Uterus (tissue), 4 donors: ENCODE measurements at places on chromosomes 7 and 10.

- DNase-seq = no peak
Measured at GRCh38 chr7:102897856-102898531, 14.8 kb upstream of the LRRC17 start.

DNA sequence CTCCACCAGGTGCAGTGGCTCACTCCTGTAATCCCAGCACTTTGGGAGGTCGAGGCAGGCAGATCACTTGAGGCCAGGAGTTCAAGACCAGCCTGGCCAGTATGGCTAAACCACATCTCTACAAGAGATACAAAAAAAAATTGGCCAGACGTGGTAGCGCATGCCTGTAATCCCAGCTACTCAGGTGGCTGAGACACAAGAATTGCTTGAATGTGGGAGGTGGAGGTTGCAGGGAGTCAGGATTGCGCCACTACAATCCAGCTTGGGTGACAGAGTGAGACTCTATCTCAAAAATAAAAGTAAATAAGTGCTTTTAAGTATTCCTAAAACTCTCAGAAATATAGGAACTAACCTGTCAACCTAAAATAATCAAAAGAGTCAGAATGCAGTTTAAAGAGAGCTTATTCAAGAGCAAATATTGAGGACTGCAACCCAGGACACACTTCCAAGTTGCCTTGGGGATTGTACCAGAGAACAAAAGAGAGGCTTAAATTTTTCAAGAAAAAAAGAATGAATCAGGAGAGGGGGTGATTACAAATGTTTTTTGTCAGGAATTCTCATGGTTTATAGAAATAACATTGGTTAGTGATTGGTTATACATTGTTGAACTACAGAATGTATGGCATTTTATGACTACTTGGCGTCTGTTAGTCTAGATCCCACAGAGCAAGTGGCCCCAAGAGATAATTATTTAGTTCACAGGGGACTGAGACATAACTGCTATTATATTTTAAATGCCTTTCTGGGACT, 33.2 kb upstream of the PPP1R9A start:
- DNase-seq = no peak

DNA sequence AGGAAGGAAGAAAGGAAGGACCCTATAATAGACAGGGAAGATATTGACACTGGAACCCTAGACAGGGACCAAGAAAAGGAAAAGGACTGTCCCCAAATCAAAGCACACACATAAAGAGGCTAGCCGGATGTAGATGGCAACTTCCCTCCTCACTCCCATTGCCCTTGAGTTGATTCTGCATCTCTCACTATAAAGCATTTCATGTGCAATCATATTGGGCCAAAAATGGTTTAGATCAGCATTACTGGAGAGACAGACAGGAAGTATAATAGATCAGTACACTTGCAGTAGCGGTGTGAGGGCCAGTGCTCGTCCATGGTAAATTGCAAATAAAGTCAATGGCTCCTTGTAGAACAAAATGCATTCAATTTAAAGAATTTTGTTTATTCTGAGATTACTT, 8.4 kb downstream of the IFIT3 start:
- no peak for DNase-seq

DNA sequence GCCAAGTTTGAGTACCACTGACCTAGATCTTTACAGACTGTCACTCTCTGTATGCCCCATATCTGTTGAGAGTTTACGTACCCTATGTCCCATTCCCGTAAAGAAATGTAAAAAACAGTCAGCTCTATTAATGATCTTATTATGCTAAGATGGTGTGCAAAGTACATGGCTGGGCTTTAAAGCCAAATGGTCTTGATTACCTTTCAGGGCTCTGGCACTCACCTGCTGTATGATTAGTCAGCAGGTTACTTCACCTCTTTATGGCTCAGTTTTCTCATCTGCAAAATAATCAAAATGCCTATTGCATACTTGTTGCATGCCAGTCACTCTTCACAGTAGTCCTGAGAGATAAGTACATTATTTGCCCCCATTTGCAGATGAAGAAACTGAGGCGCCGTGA, 54.2 kb downstream of the LHFPL3 start:
- no peak for DNase-seq

DNA sequence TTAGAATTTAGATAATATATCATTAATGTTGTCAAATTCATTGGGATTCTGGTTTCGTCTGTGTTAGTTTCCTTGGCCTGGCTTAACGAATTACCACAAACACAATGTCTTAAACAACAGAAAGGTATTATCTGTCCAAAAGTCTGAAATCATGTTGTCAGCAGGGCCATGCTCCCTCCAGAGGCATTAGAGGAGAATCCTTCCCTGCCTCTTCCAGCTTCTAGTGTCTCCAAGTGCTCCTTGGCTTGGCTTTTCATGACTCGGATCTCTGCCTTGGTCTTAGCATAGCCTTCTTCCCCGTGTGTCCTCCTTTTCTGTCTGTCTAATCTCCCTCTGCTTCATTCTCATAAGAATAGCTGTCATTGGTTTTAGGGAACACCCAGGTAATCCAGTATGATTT, 482.5 kb downstream of the SEMA3D start:
- DNase-seq = no peak

DNA sequence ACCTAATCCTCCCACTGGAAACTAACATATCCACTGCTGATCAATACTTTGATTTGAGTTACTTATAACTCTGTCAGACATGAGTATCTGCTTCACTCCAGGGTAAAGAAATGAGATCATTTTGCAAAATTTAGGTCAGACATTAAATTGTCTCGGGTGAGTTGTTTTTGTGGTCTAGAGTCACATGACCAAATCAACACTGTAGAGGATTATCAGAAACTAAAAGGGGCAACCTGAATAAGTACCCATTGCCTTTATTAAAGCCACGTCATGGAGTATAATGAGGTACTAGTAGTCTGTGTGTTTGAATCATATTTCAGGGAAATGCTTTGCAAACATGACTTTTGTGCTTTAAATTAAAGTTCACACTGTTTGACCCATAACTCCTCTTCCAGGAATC, 107.7 kb upstream of the ADO start:
- no peak for DNase-seq

- no peak for DNase-seq
Measured at GRCh38 chr10:61994405-61995219, 93.1 kb downstream of the ARID5B start.

- DNase-seq = no peak
Measured at GRCh38 chr10:70864935-70865334, 23.4 kb downstream of the PCBD1 start.

- DNase-seq = no peak
Measured at GRCh38 chr7:50921114-50921813, 138.6 kb upstream of the GRB10 start.

GRCh38 chr10:94061026-94061425, 67.3 kb downstream of the PLCE1 start:
- no peak for DNase-seq

- no peak for DNase-seq
Measured at GRCh38 chr7:36852931-36853330, 128.6 kb upstream of the AOAH start.

GRCh38 chr7:94146408-94146807, 142.3 kb upstream of the BET1 start:
- DNase-seq = no peak

GRCh38 chr10:99779335-99779734, 3.1 kb upstream of the ABCC2 start:
- no peak for DNase-seq

DNA sequence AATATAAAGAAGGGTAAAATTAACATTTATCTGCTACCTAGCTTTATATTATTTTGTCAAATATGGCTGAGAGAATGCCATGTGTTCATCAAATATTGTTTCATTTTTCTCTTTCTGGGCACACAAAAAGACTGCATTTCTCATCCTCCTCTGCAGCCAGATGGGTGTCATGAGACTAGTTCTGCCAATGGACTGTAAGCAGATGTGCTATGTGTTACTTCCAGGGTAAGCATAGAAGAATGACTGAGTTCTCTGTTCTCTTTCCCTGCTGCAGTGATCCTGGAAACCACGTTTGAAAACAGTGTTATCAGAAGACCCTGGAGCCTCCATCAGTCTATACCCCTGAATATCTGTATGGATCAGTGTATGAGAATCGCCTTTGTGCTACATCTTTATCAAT, 24.1 kb upstream of the SLK start:
- DNase-seq = no peak

DNA sequence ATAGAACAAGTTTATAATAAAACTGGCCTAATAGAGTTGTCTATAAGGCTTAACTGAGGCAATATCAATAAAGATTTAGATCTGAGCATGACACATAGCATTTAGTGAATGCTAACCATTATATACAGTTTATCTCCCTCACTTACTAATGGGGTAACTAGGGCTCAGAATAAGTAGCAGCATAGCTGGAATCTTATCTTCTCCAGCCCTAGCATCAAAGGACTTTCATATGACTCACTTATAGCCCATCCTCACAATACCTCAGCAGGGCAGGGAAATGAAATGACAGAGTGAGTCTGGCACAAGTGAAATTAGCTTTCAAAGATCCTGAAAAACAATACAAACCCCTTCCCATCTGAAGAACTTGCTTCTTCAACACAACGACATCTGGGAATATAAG, 362.9 kb downstream of the KIF20B start:
- DNase-seq = no peak

DNA sequence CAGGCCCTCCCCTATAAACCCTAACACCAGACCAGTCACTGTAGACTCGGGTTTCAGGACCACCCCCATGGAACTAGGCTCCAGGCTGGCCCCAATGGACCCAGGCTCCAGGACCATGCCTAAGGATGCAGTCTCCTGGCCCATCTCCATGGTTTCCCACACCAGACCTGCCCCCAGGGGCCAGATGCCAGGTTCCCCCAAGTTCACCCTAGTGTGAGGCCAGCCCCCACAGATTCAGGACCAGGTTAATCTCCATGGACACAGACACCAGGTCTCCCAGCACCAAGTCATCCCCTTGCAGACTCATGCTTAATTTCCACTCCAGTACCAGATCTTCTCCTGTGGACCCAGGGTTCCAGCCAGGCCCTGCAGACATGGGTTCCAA, 103.8 kb upstream of the LANCL2 start:
- no peak for DNase-seq

DNA sequence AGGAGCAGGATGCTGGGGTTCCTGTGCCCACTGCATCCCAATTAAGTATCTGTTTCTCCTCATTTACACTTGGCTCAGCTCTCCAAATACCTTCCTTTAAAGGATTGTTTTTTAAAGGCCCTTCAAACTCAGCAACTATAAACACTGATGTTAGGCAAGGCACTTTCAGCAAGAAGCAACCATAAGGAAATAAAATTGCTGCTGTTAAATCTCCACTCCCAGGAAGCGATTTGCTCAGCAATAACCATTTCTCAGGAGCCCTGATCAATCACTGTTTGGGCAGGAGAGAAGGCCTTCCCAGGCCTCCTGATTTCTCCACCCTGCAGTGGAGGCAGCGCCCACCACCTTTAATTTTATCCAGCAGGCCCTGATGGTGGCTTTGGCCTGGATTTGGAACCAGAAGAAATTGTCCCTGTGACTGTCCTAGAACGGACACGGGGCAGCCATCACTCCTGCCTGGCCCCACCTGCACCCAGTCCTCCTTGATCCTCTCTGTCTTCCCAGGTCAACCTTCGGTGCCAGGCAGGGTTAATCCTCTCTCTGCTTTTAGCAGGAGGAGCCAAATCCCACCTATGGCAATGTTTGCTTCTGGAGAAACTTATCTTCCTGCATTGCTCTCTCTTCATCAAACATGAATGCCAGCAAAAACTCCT, 199.8 kb downstream of the PLXNA4 start:
- DNase-seq = no peak

DNA sequence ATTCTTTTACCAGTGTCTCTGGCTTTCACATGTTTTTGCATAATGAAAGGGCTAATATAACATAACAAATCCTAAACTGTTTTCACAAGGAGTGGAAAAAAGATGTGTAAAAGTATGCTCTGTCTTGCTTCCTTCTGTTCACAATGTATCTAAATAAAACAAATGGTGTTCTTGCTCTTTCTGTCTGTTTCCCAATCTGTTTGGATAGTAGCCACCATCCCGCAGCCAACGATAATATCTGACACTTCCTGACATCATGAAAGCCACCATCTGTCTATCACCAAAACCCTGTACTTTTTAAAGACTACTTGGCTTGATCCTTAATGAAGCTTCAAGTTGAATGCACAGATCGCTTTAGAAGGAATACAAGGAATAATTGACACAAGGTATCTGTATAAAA, 246.2 kb downstream of the ETV1 start:
- no peak for DNase-seq

GRCh38 chr10:47190301-47190700, 109.7 kb upstream of the GDF10 start:
- no peak for DNase-seq

DNA sequence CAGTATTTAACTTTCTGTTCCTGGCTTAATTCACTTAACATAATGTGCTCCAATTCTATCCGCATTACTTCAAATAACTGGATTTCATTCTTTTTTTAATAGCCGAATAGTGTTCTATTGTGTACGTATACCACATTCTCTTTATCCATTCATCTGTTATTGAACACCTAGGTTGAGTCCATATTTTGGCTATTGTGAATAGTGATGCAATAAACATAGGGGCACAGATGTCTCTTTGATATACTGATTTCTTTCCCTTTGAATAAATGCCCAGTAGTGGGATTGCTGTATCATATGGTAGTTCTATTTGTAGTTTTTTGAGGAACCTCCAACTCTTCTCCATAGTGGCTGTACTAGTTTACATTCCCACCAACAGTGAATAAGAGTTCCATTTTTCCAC, 25.5 kb upstream of the TSPAN33 start:
- no peak for DNase-seq

DNA sequence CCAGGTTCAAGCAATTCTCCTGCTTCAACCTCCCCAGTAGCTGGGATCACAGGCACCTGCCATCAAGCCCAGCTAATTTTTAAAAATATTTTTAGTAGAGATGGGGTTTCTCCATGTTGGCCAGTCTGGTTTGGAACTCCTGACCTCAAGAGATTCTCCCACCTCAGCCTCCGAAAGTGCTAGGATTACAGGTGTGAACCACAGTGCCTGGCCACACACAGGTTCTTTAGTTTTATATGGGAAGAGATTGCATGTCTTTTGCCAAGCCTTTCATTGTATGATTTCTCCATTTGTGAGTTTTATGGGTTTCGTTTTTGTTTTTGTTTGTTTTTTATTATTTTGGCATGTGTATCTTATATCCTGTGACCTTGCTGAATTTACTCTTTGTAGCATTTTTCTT, 40.9 kb downstream of the C1GALT1 start:
- DNase-seq = no peak

DNA sequence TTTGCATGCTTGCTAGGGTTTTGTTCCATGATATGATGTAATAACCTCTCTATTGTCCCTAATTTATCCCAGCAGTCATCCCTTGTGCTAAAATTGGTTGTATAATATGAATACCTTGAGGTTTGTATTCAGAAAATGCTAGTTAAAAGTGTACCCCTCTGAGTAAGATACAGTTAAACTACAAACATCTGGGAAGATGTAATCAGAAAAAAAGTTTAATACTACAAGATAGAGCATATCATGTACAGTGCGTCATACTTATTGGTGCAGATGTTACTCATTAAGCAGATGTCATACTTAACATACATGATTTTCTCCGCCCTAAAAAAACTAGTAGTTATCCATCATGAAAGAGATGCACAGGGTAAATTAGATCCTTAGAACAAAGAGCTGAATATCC, 336.1 kb upstream of the KCND2 start:
- no peak for DNase-seq
